Stimulated activated CD8-positive, alpha-beta memory T cell treated with anti-CD3 and anti-CD28 coated beads, Interleukin-2, amount 100 ng/mL, for 48 hours (primary cell): ENCODE measurements at places on chromosomes 16 and 17.
A peak's percentile ranks its signal among the peaks of the same experiment; 100 is the strongest.

DNA sequence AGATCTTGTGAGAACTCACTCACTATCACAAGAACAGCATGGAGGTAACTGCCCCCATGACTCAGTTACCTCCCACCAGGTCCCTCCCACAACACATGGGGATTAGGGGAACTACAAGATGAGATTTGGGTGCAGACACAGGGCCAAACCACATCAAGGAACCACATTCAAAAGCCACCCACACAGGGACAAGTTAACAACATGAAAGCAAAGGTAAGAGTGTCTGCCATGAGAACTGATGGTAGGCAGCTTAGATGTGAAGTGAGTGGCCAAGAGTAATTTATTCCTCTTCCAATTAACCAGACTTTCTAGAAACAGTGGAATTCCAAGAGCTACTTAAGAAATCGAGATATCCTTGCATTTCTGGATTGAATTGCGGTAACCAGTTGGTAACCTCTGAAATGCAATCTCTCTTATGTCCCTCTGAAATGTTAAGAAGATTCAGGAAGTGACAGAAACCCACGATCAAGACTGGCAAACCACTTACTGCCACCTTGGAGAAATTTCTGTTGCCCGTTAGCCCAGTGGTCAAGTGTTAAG lies 167.4 kb upstream of the CACNG5 start:
- DNase-seq: peak; percentile 46

GRCh38 chr17:63842173-63842539 lies 329 bp downstream of the SMARCD2 start:
- no peak for DNase-seq

DNA sequence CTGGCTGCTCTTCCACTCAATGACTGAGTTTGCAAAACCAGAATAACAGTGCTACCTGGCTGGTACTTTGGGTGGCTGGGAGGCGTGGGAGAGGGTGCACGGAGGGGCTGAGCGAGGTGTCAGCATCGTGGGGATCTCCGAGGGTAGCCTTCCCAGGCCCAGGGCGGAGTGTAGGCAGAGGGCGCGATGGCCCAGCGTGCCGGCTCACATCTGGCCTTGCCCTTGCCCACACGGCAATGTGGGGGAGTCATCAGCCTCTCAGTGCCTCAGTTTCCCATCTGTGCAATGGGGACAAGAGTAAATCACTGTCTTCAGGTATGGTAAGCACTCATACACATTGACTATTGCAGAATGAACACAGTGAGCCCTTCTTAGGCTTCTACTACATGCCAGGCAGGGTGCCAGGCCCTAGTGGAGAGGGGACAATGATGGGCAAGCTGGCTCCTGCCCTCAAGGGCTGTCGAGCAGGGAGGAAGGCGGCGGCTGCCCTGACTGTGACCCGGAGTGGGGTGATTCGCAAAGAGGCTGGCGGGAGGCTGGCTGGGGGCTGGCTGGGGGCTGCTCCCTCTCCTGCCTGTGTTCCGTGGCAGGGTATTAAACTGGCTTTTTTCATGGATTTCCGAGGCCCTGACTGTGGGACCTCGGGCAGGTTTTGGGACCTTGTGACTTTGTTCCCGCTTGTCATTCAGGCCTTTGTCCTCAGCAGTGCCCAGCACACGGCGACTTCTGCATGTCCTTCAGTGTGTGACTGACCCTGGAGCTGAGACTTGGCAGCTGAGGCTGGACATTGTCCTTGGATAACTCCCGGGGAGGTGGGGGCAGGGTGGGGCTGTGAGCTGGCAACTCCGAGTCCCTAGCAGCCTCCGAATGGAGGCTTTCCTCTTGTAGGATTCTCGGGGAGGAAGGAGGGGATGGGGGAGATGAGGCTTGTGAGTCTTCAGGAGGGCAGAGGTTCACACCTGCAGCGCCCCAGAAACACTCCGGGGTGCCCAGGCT lies 243.1 kb downstream of the SEC14L1 start:
- no peak for DNase-seq

DNA sequence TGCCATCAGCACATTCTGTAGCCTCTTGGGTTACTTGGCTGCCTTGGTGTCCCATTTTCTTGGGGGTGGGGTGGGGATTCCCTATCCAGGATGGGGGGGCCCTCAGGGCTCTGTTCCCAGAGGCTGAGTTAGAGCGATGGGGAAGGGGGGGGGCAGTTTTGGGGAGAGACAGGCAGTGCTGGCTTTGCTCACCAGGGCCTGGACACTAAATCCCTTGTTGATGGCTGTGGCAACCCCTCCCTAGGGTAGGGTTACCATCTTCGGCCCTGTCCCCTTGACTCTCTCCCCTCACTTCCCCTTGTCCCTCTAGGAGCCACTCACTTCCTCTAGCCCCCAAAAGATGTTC lies 660 bp upstream of the ATP2A1 start:
- DNase-seq: no peak

- no peak for DNase-seq
Observed at GRCh38 chr17:44555099-44555498, 2.2 kb upstream of the FZD2 start.
